Amygdala (tissue), 56 donors: ENCODE measurements at places on chromosomes 16 and 17.

DNA sequence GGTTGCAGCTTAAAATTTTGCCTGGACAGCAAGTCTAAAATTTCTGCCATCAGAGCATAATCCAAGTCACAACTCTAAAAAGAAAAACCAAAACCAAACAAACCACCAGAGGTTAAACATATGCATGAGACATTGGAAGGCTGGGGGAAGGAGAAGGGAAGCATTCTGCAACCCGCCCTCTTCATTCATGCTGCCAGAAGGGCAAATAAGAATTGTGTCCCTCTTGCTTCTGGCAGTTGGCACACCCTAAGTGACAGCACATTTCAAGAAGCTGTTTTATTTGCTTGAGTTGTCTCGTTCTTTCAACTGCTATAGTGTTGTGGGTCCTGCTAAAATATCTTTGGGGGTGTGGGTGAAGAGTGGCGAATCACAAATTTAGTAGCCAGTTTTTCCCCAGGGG, 99.6 kb downstream of the SKAP1 start:
- no peak for DNase-seq

DNA sequence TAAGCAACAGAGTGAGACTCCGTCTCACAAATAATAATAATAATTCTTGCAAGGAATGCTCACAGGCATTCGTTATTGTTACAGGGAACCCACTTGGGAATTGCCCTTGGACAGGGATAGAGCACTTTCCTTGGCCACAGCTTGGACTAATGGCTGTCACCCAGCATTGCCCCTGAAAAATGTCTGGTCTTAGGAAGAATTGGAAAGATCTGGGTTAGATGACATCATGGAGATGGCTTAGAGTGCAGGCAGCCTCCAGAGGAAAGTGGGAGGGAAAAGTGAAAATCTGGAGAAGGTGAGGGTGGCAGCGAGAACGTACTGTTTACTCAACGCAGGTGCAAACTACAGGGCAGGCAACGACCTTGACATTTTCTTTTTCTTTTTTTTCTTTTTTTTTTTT, 59.3 kb upstream of the MRTFB start:
- DNase-seq = no peak

GRCh38 chr17:48068491-48068961, 20.4 kb downstream of the NFE2L1 start:
- DNase-seq = no peak

DNA sequence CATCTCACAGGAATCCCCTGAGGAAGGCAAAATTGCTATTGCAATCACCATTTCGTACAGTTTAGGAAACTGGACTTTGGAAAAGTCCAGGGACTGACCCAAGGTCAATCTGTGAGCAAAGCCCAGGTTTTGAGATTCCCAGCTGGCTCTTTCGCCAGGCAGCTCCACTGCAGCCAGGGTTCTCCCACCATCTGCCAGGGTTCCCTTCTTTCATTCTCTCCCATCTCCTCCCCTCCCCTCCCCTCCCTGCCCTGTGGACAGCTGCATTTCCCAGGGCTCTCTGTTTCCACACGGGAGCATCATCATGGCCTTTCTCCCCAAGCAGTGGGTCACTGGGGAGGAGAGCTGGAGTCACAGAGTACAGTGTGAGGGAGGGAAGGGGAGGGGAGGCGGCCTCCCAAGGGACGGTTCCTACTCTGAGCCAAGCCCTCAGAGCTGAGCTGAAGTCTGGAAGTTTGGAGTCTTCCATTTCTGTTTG, 11.9 kb upstream of the GSDMA start:
- no peak for DNase-seq

DNA sequence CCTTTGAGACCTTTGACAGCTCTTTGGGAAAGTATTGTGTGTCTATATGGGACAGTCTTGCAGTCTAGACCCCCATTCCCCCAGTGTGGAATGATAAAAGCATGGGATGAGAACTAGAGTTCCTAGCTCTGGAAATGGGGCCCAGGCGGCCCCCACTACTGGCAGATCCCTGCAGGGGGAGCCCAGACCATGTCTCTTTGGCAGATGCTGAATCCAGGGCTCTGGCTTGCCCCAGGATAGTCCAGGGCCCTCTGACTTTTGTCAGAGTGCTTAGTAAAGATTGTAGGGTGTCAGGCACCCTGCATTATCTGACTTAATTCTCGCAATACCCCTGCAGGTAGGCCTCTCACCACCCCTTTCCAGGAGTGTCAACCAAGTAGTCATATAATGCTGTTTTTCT, 8.3 kb downstream of the ALKBH5 start:
- no peak for DNase-seq

GRCh38 chr16:83994087-83994486, 26.0 kb downstream of the NECAB2 start:
- no peak for DNase-seq

GRCh38 chr16:1620391-1620790, 8.2 kb downstream of the CRAMP1 start:
- DNase-seq = no peak

- no peak for DNase-seq
Measured at GRCh38 chr17:50199803-50200456, 1.5 kb downstream of the COL1A1 start.

- no peak for DNase-seq
Measured at GRCh38 chr16:54936979-54937670, 6.5 kb downstream of the IRX5 start.

GRCh38 chr16:50810241-50810965, 68.5 kb downstream of the CYLD start:
- no peak for DNase-seq

DNA sequence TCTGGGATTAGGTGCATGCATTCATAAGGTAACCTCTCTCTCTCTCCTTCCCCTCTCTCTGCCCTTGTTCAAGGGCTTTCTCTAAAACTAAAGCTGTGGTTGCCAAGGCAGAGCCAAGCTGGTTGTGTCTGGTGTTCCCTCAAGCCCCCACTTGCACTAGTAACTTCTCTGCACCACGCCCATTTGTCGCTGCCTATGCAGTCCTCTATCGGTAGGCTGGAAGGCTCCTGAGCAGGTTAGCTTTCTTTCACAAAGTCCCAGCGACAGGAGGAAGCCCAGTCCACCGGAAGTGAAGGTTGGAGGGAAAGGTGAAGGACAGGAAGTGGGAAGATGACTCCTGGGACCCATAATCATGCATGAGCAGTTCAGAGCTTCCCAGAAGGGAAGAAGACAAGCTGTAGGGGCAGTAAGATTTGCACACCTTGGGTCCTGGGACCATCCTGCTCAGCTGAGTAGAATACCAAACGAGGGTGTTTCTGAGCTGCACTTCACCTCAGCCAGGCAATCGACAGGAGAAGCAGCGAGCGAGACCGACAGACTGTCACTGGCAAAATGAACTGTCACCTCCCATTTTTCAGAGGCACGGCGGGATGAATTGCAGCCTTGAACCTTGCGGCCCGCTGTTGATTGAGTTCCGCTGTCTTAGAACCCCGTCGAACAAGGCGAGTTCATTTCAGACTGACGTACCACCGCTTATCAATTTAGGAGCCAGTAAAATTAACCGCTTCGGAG, 14.7 kb upstream of the SKAP1 start:
- no peak for DNase-seq

GRCh38 chr16:56833243-56833970, 31.6 kb upstream of the SLC12A3 start:
- DNase-seq = no peak

DNA sequence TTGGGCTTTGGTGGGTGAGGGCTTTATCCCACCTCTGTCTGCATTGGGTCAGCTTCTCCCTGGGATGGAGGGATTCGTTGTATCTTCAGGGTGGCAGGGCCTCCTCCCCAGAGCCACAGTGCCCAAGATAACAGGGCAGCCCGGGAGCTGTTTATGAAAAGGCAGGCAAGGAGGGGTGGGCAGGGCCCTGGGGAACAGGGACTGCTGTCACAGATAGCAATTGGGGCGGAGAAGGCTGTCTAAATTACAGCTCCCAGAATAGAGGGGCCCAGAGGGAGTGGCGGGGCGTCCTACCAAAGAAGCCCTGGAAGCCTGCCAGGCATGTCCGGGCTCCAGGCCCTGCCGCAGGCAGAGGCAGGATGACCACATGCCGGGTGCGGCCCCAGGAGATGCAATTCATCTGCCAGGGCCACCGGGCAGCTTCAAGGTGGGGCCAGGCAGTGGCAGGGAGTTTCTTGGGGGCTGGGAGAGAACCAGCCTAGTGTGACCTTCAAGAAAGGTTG, 18.8 kb upstream of the PHOSPHO1 start:
- DNase-seq = no peak

- DNase-seq = no peak
Measured at GRCh38 chr17:40531051-40531991, 29.9 kb upstream of the TNS4 start.

DNA sequence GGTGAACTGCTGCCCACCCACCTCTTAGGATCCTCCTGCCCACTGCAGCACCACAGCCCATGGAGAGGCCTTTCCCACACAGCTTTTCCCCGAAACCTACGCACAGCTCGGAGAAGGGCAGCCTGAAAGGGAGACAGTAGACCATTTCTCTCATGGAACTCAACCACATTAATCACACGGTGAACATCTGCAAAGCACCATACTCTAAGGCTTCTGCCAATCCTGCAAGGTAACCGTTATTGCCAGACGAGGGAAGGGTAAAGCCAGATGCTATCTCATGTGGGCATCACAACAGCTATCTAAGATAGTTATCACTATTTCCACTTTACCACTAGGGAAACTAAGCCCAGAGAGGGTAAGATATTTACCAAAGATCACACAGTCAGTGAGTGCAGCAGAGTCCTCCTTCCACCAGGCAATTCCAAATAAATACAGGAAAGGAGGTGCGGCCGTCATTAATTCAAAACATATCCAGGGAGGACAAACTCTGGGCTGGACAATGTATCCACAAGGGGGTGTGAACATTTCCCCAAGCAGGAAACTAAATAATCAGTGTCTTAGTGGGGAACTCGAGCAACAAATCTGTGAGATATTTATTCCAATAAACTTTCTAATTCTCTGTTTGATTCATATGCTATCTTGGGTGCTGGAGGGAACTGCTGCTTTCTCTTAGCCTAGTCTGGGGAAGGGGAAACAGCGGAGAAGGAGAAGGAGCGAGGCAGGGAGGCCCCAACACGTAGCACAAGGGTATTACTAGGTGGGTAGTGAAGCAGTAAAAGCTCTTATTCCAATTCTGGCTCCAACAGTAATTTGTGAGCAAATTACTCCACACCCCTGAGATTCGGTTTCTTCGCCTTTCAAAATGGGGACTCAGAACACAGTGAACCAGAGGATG, 723 bp downstream of the TMEM186 start:
- DNase-seq = no peak

DNA sequence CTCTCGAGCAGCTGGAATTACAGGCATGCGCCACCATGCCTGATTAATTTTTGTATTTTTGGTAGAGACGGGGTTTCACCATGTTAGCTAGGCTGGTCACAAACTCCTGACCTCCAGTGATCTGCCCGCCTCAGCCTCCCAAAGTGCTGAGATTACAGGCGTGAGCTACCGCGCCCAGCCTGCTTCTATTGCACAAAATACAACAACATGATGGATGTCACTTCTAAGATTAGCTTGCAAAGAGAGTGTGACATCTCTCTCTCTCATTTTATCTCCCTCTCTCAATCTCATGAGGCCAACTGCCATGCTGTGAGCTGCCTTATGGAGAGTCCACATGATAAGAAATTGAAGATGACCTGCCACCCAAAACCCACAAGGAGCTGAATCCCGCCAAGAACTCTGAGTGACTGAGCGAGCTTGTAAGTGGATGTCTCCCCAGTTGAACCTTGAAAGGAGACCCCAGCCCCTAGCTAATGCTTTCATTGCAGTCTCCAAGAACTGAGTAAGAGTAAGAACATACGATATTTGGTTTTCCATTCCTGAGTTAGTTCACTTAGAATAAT, 458.5 kb downstream of the RBFOX1 start:
- no peak for DNase-seq

GRCh38 chr17:18246880-18247612, 11.5 kb downstream of the FLII start:
- no peak for DNase-seq

- no peak for DNase-seq
Measured at GRCh38 chr16:17235147-17235815, 235.5 kb downstream of the XYLT1 start.

DNA sequence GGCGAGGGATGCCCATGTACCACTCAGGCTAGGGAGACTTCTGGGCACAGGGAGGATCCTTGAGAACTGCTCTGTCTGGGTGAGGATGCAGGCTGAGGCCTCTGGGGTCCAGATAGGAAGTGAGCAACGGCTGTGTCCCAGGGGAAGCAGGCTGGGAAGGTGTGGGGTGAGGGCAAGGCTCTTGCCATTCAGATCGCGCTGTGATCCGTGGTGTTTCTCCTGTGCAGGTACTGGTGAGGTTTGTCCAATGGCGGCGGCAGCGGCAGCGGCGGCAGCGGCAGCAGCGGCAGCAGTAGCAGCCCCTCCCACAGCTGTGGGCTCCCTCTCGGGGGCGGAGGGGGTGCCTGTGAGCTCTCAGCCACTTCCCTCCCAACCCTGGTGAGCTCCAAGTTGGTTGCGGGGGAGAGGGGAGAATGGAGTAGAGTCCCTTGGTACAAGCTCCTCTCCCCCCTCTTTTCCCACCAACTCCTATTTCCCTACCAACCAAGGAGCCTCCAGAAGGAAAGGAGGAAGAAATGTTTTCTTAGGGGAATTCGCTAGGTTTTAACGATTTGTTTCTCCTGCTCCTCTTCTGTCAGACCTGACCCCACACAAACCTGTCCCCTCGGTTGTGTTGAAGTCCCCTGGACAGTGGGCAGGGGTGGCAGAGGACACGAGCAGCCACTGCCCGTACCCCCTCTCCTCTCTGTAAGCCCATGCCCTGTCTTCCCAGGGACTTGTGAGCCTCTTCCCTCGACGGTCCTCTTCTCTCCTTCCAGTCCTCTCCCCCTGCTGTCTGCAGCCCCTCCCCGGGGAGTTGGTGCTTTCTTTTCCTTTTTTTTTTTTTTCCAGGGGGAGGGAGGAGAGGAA, 1.9 kb upstream of the PRRT2 start:
- no peak for DNase-seq

- DNase-seq = peak; percentile 85
Measured at GRCh38 chr16:85286066-85286831, 174.0 kb upstream of the CIBAR2 start.

- peak; percentile 8 for DNase-seq
Measured at GRCh38 chr16:83762141-83762991, 45.4 kb upstream of the HSBP1 start.

DNA sequence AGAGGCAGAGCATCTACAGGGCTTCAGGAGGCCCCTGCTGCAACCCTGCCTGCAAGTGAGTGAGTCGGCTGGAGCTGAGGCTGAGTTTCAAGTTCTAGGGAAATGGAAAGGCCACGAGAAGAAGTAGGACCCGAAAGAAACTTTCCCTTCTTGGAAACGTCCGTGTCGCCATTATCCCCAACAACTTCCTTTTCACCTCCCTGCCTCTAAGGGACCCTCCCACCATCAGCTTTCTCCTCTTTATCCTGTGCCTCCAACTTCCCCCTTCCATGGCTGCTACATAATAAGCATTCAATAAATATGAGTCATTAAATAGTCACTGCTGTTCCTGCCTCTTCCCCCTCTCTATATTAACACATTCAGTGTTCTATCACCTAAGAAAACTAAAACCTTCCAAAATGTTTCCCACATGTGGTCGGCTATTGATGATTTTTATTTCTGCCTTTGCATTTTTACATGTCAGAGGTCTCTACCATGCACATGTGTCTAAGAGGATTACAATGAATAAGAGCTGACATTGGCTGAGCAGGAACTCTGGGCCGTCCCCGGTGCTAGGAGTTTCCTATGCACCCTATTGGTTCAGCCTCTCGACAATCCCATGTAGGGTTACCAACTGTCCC, 115.9 kb upstream of the TNRC6C start:
- DNase-seq = no peak
